NCI-H460 (cell line): ENCODE measurements at places on chromosomes 1 and 21. TPM values are rescaled to one million over a fixed set of nuclear protein-coding genes. Genes with fewer than 3 reads are reported as not detected.

Gene PLEKHN1
- total RNA-seq, result 0.43 and 0.84 TPM in 2 replicates

GRCh38 chr1:218454700-218455282 is 109.7 kb downstream of the TGFB2 start:
- no peak for DNase-seq

Gene CPLANE2
- total RNA-seq, result 3.9 and 4.0 TPM in 2 replicates

- DNase-seq, result no peak
Observed at GRCh38 chr1:64569411-64569810, 99.5 kb downstream of the CACHD1 start.

GRCh38 chr1:152886758-152887409 is 8.8 kb downstream of the SMCP start:
- no peak for DNase-seq

DNA sequence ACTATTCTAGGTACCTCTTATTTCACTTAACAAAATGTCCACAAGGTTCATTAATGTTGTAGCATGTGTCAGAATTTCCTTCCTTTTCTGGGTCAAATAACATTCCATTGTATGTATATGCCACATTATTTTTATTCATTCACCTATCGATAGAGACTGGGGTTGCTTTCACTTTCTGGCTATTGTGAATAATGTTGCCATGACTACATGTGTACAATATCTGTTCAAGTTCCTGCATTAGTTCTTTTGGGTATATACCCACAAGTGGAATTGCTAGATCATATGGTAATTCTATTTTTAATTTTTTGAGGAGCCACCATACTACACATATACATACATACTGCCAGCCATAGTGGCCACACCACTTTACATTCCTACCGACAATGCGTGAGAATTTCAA is 158.4 kb downstream of the ZZZ3 start:
- DNase-seq, result no peak
